ENCODE measurements at places on chromosomes 7 and 10.

- no peak for DNase-seq
Observed at GRCh38 chr10:129764011-129764900, 199.8 kb downstream of the EBF3 start.

DNA sequence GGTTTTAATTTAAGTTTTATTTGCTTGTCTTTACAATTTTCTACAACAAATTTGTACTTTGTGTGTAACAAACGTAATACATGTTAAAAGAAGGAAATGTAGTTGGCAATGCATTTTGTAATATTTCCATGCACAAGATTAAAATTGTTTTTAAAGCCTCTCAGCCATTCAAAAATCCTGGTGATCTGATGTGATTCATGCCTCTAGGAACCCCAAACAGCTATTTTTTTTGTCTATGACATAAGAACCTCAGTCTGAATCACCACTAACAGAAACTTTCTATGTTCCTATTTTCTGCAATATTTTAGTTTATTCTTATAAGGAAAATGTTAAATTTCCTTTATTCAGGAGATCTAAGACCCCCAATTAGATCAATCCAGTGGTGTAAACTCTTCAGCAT is 183.1 kb upstream of the YAE1 start:
- no peak for DNase-seq

DNA sequence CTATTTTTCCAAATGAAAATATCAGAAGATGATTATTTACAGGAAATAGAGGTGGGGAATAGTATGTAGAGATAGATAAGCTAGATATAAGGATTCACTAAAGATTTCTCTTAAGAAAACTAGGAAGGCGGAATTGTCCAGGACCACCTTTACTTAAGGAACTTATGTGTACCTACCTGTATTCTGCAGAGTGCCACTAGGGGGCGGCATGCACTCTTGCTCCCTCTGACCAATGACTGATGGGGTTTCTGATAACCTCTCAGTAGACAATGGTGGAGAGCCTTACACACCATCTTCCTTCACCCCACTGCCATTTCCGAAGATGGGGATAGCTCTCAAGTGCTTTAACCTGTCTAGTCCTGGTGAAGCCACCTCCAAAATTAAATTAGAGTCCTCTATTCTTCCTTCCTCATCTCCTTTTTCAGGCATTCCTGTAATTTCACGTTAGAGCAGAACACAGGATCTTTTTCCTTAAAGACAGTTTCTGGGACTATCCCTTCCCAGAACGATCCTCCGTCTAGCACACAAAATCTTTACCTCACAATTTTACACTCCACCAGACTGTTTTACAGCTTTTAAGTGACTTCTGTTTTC is 453.1 kb downstream of the SORCS1 start:
- no peak for DNase-seq

- DNase-seq: no peak
Observed at GRCh38 chr10:35452847-35453246, 116.5 kb downstream of the CCNY start.

DNA sequence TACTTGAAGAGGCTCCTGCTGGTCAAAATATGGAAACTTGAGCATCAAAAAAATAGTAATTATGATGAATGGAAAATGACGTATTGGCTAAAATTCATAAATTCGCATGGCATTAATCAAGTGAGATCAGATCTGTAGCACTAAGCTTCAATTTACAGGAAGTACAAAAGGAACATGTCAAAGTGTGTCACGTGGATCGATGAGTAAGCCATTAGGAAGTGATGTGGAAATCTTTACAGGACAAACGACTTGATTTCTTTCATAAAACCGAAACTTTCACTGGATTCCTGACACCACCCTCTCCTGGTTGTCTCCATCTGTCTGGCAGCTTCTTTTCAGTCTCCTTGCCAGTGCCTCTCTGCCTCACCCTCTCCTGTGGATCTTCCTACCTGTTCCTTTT is 25.8 kb downstream of the AKR1C8 start:
- DNase-seq: no peak

GRCh38 chr10:51569467-51569866 is 129.9 kb downstream of the CSTF2T start:
- DNase-seq: no peak

DNA sequence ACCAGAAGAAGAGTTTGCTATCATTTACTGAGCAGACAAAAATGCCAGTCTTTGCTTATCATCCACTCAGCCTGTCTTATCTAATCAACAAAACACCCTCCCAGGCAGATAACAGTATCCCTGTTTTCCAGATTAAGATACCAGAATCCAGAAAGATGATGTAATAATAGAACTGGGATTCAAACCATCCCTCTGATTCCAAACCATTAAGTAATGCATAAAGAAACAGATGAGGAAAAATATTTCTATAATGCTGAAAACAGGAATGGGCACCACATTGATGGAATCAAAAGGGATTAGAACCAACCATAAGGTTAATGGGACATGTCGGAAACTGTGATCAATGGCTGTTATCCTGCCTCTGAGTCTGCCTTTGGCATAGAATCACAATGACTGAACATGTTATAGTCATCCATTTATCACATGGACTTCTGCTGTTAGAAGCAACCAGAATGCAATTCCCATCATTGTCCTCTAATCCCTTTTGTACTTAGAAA is 92.1 kb upstream of the RSU1 start:
- no peak for DNase-seq

- DNase-seq: no peak
Observed at GRCh38 chr7:78043159-78043558, 244.6 kb downstream of the PHTF2 start.

DNA sequence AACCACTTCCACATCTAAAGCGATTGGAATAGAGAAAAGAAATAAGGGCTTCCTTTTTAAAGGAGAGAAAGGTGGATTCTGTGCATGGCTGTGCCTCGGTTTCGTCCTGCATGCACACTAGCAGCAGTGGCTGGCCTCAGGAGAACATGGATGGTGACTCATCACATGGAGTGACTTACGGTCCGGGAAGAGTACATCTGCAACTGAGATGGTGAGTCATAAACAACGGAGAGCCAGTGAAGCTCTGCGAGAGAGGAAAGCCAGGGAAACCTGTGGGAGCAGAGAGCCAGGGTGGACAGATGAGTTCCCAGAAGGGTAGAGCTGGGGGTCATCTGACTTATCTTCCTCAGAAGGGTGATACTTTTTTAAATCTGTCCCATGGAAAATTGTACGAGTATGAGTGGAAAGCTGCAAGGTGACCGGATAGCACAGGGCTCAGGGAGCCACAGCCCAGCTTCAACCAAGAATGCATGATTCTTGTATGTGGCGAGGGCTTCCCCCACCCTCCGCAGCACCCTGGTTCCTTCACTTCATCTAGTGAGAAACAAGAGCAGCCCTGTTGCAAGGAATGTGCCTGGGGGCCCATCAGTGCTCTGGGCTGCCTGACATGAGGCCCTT is 259.1 kb downstream of the KLF6 start:
- peak; percentile 79 for DNase-seq

DNA sequence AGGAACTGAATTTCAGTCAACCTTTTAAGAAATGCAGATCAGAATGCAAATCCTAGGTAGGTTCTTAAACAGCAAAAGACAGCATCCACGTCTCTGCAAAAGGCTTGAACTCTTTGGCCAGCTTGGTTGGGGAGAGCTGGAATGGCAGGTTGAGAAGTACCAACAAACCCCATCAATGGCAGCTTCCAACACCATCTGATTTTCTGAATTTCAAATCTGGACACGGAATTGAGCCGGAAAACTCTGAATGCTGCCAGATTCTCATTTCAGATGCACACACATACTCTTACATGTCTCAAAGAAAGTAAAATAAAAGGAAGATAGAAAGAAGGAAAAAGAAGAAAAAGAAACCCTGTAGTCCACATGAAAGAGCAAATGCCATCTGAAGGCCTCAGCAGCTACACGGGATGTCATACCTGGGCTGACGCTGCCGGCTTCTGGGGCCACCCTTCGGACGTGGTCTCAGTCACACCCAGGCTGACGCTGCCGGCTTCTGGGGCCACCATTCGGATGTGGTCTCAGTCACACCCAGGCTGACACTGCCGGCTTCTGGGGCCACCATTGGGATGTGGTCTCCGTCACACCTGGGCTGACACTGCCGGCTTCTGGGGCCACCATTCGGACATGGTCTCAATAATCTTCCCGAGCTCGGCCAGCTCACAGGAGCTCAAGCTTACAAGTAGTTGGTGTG is 165.3 kb downstream of the PTPRN2 start:
- no peak for DNase-seq

GRCh38 chr10:99236627-99237309 is 1.1 kb upstream of the HPSE2 start:
- DNase-seq: no peak

DNA sequence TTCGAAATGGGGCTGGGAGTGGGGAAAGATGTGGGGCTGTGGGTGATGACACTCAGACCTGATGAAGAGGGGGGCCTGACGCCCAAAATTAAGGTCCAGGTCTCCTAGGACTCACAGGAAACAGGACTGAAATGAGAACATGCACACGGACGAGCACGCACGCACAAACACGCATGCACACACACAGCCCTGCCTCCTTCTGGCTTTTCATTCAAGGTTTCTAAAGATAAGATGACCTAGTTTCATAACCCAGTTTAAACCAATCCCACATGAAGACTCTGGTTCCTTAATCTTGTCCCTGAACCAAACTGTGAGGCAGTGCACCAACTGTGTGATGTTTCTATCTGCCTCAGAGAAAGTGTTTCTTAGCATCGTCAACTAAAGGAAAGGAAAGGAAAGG is 162.0 kb downstream of the DGKI start:
- DNase-seq: no peak

DNA sequence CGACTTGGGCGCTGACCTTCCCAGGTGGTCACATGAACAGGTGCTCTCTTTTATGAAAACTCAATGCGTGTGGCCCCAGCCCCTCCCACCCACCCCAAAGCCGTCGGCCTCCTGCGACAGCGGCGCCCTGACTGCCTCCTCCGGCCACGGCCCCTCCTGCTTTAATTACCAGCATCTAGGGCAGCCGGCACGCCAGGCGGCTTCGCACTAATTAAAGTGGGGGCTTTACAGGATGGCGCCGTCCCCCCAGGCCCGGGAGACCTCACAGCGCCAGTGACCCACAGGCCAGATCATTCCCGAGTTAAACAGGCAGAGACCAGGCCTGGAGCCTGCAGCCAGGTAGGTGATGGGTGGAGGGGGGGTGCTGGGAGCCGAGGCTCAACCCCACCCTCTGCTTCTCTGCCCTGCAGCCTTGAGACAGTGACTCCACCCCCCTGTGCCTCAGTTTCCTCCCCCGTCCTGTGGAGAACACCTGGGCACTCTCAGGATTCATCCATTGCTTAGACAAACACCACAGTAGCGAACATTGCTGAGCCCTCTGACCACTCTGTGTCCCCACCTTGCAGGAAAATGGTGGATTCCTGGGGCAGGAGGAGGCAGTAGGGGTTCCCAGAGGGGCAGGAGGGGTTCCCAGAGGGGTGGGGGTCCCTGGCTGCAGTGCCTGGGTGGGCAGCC is 100.8 kb downstream of the MICALL2 start:
- no peak for DNase-seq
